ENCODE measurements at places on chromosomes 16 and 17.

- DNase-seq: peak; percentile 62
Measured at GRCh38 chr16:85898521-85899442, at the start of gene IRF8. TSS of gene IRF8 (plus strand) at chr16:85899162. CDS start at chr16:85903016, 3,854 bp downstream.

- DNase-seq: no peak
Measured at GRCh38 chr16:88914750-88915368, 48.4 kb upstream of the PABPN1L start.

DNA sequence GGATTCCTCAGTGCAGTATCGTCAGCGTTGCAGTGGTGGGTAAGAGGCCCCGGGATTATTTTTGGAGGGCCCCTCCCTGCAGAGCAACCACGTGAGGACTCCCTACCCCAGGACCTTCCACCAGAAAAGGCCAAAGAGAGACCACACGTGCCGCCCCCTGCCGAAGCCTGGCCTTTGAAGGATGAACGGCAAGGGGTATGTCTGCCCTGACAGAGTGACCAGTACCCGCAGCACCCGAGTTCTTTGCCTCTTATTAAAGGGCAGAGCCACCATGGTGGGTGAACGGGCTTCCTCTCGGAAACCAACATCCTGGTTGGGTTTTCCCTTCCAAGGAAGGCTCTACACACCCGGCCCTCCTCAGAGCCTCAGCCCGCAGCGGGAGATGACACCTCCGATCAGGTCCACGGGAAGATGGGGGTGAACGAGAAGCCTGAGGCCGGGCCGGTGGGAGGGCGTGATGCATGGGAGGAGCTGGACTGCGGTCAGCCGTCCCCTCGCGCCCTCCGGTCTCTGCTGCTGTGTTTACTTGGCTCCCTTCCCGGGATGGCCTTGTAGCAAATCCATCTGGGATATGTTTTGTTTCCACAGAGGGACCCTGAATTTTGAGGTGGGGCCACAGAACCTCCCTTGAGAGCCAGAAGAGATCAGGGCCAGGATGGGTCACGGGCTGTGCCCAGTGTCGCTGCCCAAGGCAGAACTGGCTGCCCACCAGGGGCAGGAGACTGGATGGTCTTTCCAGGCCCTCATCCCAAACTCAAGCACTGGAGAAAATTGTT is 49.1 kb downstream of the TBC1D16 start:
- DNase-seq: no peak

DNA sequence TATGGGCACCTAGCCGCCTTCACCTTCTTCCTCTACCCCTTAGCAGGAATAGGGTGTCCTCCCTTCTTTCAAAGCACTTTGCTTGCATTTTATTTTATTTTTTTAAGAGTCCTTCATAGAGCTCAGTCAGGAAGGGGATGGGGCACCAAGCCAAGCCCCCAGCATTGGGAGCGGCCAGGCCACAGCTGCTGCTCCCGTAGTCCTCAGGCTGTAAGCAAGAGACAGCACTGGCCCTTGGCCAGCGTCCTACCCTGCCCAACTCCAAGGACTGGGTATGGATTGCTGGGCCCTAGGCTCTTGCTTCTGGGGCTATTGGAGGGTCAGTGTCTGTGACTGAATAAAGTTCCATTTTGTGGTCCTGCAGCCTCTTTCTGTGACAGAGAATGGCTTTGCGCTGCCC is 4.6 kb downstream of the TMUB2 start:
- no peak for DNase-seq

DNA sequence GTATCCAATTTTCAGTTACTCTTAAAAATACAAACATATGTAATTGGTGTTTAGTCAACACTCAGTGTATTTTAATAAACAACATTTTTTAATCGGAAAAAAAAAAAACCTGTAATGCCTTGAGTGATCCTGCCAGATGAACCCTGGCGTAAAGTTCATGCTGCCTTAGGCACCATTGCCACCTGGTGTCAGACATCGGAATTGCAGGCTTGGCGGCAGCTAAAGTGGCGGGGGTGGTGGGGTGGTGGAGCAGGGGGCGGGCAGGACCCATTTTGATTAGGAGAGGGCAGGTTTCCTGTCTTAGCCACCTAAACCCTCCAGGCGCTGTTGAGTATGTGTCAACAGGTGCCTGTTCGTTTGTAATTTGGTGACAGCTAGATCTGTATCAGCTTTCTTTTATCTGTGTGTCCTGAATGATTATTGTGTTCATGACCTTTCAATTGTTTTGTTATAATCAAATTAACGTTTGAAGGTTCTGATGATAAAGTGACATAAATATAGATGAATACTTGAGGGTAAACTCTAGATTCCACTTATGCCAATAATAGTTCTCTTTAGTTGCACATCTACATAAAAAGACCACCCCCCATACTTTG is 588.7 kb downstream of the CDH13 start:
- no peak for DNase-seq

DNA sequence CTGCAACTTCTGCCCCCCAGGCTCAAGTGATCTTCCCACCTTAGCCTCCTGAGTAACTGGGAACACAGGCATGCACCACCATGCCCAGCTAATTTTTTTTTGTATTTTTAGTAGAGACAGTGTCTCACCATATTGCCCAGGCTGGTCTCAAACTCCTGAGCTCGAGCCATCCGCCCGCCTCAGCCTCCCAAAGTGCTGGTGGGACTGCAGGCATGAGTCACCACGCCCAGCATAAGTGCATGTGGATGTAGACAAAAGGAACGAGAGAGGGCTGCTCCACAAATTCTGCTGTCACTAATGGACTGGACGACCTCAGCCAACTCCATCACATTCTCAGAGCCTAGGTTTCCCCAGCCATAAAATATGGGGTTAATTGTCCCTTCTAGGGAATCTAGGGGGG is 7.7 kb upstream of the SP2 start:
- DNase-seq: no peak

DNA sequence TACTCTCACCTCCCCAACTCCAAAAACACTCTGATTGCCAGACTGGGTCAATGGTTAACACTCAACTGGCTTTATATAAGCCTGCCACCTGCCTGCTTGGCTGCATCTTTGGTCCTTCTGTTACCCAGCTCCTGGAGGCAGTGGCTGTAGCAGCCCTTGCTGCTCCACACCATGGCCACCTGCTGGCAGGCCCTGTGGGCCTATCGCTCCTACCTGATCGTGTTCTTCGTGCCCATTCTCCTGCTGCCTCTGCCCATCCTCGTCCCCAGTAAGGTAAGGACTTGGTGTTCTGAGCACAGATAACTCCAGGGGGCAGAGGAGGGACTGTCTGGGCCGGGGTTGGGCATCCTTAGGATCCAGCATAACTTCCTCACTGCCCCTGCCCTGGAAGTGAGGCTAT is at the start of gene SLC13A2:
SLC13A2 (plus strand) TSS at position 103 of the 400 bp plus-strand sequence; CDS start at position 172, 69 bp downstream.
- no peak for DNase-seq

- DNase-seq: no peak
Measured at GRCh38 chr16:17301593-17302135, 169.1 kb downstream of the XYLT1 start.

DNA sequence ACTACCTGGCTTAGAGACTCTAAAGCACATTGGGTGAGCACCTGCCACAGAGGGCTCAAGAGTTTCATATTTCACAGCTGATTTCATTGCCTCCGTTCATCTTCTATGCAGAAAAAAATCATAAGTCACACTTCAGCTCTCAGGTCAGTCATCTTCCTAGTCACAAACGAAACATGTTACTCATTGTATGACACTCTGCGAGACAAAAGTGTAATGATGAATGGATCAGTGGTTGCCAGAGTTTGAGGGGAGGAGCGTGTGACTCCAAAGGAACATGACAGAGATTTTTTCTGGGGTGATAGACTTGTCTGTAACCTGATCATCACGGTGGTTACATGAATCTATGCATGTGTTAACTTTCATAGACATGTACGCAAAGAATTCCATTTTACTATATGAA is 195.2 kb upstream of the CNTNAP4 start:
- peak; percentile 10 for DNase-seq

GRCh38 chr17:50806141-50806643 is 29.2 kb upstream of the WFIKKN2 start:
- DNase-seq: no peak

- DNase-seq: no peak
Measured at GRCh38 chr16:72210072-72210471, 38.1 kb upstream of the PMFBP1 start.

- no peak for DNase-seq
Measured at GRCh38 chr17:81400154-81400977, 5.1 kb downstream of the BAHCC1 start.

GRCh38 chr17:55663400-55663799 is 59.3 kb downstream of the TMEM100 start:
- DNase-seq: no peak

DNA sequence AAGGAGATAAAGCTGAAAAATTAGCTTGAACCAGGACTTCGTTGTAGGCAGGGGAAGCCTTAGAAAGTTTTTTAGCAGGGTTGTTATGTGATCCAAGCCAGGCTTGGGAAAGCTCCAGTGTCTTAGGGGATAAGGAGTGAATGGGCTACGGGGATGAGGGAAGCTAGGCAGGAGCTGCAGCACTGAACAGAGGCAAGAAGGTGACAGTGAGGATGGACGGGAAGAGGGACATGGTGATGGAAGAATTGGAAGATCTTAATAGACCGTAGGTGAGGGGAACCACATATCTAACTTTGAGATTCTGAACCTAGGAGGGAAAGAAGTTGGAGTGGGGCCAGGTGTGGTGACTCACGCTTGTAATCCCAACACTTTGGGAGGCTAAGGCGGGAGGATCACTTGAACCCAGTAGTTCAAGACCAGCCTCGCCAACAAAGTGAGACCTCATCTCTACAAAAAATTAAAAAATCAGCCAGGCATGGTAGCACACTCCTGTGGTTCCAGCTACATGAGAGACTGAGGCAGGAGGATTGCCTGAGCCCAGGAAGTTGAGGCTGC is 3.2 kb downstream of the RHBDL3 start:
- DNase-seq: no peak

GRCh38 chr17:39209317-39210092 is 9.4 kb downstream of the RPL19 start:
- no peak for DNase-seq

DNA sequence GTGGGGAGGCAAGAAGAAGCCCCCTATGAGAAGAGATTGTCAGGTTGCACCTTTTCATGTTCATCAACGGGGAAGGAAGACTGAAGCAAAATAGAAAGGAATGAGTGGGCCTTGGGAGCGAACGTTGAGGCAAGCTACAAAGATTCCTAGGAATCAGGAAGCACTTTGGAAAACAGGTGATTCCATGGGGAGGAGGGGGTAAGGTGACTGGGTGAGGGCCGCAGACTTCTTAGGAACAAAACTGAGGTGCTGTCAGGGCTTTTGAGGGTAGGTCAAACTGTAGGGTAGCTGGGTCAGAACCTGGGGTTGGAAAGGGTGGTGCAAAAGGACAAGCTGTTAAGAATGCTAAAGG is 528 bp downstream of the ITFG1 start:
- DNase-seq: peak; percentile 23

GRCh38 chr16:12758031-12758669 is 45.5 kb downstream of the CPPED1 start:
- DNase-seq: no peak

- no peak for DNase-seq
Measured at GRCh38 chr17:50629902-50630301, 4.8 kb upstream of the ABCC3 start.

- DNase-seq: no peak
Measured at GRCh38 chr17:27572665-27573064, 58.3 kb upstream of the LGALS9 start.

- DNase-seq: no peak
Measured at GRCh38 chr16:3101841-3102470, 2.9 kb upstream of the ZSCAN10 start.

- no peak for DNase-seq
Measured at GRCh38 chr16:10761373-10761772, 17.7 kb downstream of the NUBP1 start.

Data from NCI-H1105 treated with DMSO at 0.1 percent for 48 hours (cell line).